LHCN-M2 (cell line): ENCODE measurements at places on chromosomes 3 and 15. TPM values are rescaled to one million over a fixed set of nuclear protein-coding genes. Genes with fewer than 3 reads are reported as not detected.

SLC25A36 gene
- 51.9 and 52.8 TPM in 2 replicates for total RNA-seq

AADAC gene
- not detected in 2 replicates for total RNA-seq

ITGB5 gene
- 173 and 224 TPM in 2 replicates for total RNA-seq

SAMD7 gene
- total RNA-seq = not detected in 2 replicates

UBA7 gene
- 21.8 and 26.2 TPM in 2 replicates for total RNA-seq

TRIM59 gene
- 33.0 and 45.5 TPM in 2 replicates for total RNA-seq

SUSD5 gene
- 20.8 and 22.8 TPM in 2 replicates for total RNA-seq

RBPMS2 gene
- total RNA-seq = not detected in 2 replicates

STRIT1 gene
- total RNA-seq = not detected in 2 replicates

NEK4 gene
- 20.4 and 26.7 TPM in 2 replicates for total RNA-seq

EPHA3 gene
- 0.13 and 0.17 TPM in 2 replicates for total RNA-seq

CHMP2B gene
- total RNA-seq = 31.1 and 33.9 TPM in 2 replicates

CACNA2D3 gene
- under 0.01 and 0.06 TPM in 2 replicates for total RNA-seq

GPR27 gene
- total RNA-seq = not detected in 2 replicates

HRG gene
- 0.06 TPM in 1 of 2 replicates, not detected in the other for total RNA-seq

MYO5A gene
- total RNA-seq = 51.9 and 53.7 TPM in 2 replicates

CD200 gene
- 0.34 TPM in 1 of 2 replicates, not detected in the other for total RNA-seq

KLHL18 gene
- total RNA-seq = 18.3 and 21.5 TPM in 2 replicates

MUC13 gene
- 0.17 and 0.71 TPM in 2 replicates for total RNA-seq

AQR gene
- 29.7 and 32.4 TPM in 2 replicates for total RNA-seq

CFAP20DC gene
- 5.1 and 8.2 TPM in 2 replicates for total RNA-seq

FBXO40 gene
- not detected in 2 replicates for total RNA-seq

MUC20 gene
- not detected in 2 replicates for total RNA-seq

P4HTM gene
- 16.2 and 21.0 TPM in 2 replicates for total RNA-seq

MNS1 gene
- total RNA-seq = 5.3 and 5.8 TPM in 2 replicates

ZDHHC23 gene
- 0.06 and 0.11 TPM in 2 replicates for total RNA-seq

ABI3BP gene
- total RNA-seq = 20.5 and 31.9 TPM in 2 replicates

PRSS50 gene
- not detected in 2 replicates for total RNA-seq

LRRC15 gene
- total RNA-seq = 0.06 TPM in 2 replicates

MEX3B gene
- total RNA-seq = 7.2 and 9.8 TPM in 2 replicates

GCNT3 gene
- 0.23 and 2.2 TPM in 2 replicates for total RNA-seq

ST3GAL6 gene
- total RNA-seq = 0.63 and 3.8 TPM in 2 replicates

DUT gene
- total RNA-seq = 78.2 and 98.3 TPM in 2 replicates

CD86 gene
- total RNA-seq = not detected in 2 replicates

POTEB3 gene
- not detected in 2 replicates for total RNA-seq

SLC35G2 gene
- 17.4 and 18.7 TPM in 2 replicates for total RNA-seq

HTR3E gene
- not detected in 2 replicates for total RNA-seq

TMEM45A gene
- 36.3 and 38.8 TPM in 2 replicates for total RNA-seq

SLC26A6 gene
- 19.6 and 32.5 TPM in 2 replicates for total RNA-seq

GOLGA6B gene
- total RNA-seq = not detected in 2 replicates

GABRG3 gene
- total RNA-seq = not detected in 2 replicates

SMCO1 gene
- not detected in 2 replicates for total RNA-seq

IL12A gene
- total RNA-seq = 1.4 and 11.3 TPM in 2 replicates

KCNMB2 gene
- total RNA-seq = not detected in 2 replicates

CCR4 gene
- not detected in 2 replicates for total RNA-seq

ANKRD63 gene
- not detected in 2 replicates for total RNA-seq

IL17RD gene
- 0.51 and 0.92 TPM in 2 replicates for total RNA-seq

PTPRG gene
- 26.2 and 32.2 TPM in 2 replicates for total RNA-seq

TRH gene
- not detected in 2 replicates for total RNA-seq

REC114 gene
- not detected in 2 replicates for total RNA-seq

CCDC9B gene
- 9.8 and 12.1 TPM in 2 replicates for total RNA-seq

BFSP2 gene
- total RNA-seq = not detected in 2 replicates

ASB7 gene
- 8.5 and 11.0 TPM in 2 replicates for total RNA-seq

GNAT1 gene
- not detected in 2 replicates for total RNA-seq

DNAH12 gene
- 0.77 and 1.6 TPM in 2 replicates for total RNA-seq
